Skeletal muscle tissue (tissue), 5 donors: ENCODE measurements at places on chromosomes 1 and 21. TPM values are rescaled to one million over a fixed set of nuclear protein-coding genes. Genes with fewer than 3 reads are reported as not detected.

The CDA gene
- not detected for total RNA-seq

The MEX3A gene
- 6.8 TPM for total RNA-seq

The C1orf105 gene
- total RNA-seq = 44.4 TPM

The SPATA21 gene
- total RNA-seq = not detected

The SELENBP1 gene
- 74.6 TPM for total RNA-seq

The THEM5 gene
- total RNA-seq = not detected

The PIK3CD gene
- 4.2 TPM for total RNA-seq

The CNTN2 gene
- 2.6 TPM for total RNA-seq

The CLDN17 gene
- total RNA-seq = not detected

The ANGEL2 gene
- 45.4 TPM for total RNA-seq

The FGR gene
- total RNA-seq = 2.6 TPM

The SLFNL1 gene
- 0.52 TPM for total RNA-seq

The AKR7A3 gene
- 0.52 TPM for total RNA-seq

The CACNA1S gene
- 43.3 TPM for total RNA-seq

The SPSB1 gene
- 6.3 TPM for total RNA-seq

The RPE65 gene
- total RNA-seq = not detected

The C1orf56 gene
- 1.6 TPM for total RNA-seq

The CRP gene
- total RNA-seq = not detected

The SLC6A9 gene
- total RNA-seq = 2.1 TPM

The TCHHL1 gene
- not detected for total RNA-seq

The PTGS2 gene
- 1.0 TPM for total RNA-seq

The ZNF648 gene
- total RNA-seq = under 0.01 TPM

The TNFRSF9 gene
- under 0.01 TPM for total RNA-seq

The SGIP1 gene
- total RNA-seq = 0.52 TPM
